Ascending aorta (tissue), 2 donors: ENCODE measurements at places on chromosomes 11 and 22. TPM values are rescaled to one million over a fixed set of nuclear protein-coding genes. Genes with fewer than 3 reads are reported as not detected.

Gene GSTT2
- total RNA-seq = not detected

DNA sequence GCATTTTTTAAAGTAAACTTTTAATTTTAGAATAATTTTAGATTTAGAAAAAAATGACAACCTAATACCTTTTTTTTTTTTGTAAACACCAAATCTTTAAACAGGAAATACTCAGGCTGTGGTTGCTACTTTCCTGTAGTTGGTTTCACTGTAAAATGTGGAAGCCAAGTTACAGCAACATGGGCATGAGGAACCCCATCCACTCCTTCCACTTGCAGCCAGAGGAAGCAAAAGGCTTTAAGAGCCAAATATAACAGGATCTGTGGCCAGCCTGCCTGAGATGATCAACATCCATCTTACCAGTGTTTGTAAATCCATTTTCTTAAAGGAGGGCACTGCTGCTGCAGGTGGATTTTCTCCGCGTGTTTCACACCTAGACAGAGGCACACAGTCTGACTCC is 66.2 kb downstream of the TNRC6B start:
- DNase-seq = no peak

- DNase-seq = no peak
These were observed 286.2 kb downstream of the C11orf87 start for GRCh38 chr11:109708184-109708583.

Gene ME3
- total RNA-seq = 34.2 TPM

DNA sequence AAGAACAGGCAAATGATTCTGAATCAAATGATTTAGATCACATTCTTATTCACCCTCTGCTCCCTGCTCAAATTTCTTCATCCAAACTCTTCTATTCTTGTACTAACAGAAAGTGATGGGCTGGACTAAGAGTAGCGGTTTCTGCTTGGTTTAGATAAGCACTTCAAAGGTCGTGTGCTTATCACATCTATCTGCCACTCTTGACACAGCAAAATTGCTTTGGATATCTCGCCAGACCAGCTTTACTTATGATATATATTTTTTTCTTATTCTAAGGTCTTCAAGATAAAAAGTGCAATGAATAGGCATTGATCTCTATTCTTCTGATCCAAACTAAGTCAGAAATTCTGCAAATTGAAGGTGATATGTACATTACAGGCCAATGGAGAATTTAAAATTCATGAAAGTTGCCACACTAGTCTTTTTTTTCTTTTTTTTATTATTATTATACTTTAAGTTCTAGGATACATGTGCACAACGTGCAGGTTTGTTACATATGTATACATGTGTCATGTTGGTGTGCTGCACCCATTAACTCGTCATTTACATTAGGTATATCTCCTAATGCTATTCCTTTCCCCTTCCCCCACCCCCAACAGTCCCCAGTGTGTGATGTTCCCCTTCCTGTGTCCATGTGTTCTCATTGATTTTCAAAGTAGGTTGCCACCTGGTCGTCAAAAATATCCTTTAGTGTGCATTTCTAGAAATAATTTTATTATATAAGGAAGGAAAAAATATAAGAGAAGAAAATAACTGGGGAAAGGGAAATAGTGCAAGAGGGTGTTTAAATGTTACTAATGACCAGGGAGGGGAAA is 1941.0 kb upstream of the RAG2 start:
- DNase-seq = no peak

- peak; percentile 69 for DNase-seq
These were observed 16.8 kb downstream of the TPST2 start for GRCh38 chr22:26573026-26573662.

DNA sequence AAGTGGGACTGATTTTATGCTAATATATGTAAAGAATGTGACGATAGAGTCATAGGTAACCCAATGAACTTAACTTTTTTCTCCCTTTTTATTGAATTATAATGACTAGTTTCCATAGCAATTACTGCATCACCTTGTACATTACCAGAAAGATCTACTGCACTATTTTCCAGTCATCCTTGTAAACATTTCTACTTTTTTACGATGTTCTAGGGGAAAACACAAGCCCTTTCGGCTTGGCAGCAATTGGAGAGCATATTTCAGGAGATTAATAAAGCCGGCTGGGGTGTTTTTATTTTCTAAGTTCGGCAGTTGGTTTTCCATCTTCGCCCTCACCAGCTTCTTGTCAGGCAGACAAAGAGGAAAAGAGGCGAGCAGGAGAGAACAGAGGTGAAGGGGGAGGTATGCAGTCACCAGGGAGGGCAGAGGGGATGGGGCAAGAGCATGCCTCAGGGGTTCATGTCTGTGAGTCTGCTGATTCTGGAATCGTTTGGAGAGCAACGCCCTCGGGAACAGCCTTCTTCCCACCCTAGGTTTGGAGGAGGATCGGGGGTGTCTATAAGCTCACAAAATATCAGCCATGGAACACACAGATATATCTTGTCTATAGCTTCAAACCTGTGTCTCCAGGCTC is 476.4 kb downstream of the MIAT start:
- no peak for DNase-seq

- no peak for DNase-seq
These were observed 20.4 kb downstream of the C22orf23 start for GRCh38 chr22:37932821-37933578.

DNA sequence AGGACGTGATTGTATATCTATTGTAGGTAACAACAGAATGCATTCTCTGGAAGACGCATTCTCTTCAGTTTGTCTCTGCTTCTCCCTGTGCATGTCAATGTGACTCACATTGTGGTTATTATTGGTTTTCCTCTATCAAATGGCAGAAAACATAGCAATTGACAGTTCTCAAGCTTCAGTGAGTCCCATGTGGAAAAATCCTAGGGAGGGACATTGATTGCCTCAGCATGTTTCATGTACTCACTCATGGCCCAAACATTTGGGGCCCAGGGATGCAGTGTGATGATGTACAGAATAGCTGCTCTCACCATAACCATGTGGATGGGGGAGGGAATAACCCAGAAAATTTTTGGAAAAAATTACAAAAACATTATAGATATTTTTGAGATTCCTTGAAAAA is 9.3 kb upstream of the ARL14EP start:
- DNase-seq = no peak

DNA sequence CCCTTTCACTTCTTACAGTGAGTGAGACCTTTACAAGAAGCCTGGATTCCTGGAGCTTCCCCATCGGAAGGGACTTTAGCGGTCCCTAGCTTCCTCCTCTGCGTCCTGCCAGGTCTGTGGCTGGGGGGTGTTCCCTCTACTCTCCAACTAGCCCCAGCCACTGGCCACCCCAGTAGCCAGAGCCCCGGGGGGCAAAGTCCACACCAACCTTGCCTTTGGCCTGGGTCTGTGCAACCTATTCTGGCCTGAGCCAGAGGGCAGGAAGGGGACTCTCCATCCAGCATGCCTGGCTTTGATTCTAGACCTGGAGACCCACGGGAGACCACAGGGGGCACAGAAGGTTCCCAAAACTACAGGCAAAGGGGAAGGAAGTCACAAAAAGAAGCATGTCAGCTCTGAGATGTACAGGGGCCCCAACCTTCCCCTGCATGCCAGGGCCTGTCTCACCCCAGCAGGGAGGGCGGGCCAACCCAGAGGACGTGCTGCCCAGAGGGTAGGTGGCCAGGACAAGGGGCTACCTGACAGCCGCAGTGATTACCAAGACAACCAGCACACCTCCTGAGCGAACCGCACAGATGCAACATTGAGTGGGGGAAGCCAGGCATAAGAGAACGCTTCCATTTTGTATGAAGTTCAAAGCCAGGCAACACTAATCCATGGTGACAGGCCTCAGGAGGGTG is 52.4 kb downstream of the DSCAML1 start:
- no peak for DNase-seq

Gene UPB1
- total RNA-seq = not detected

Gene TREH
- not detected for total RNA-seq

GRCh38 chr11:77172666-77172982 is 44.6 kb downstream of the MYO7A start:
- DNase-seq = no peak

GRCh38 chr11:130308059-130308458 is 6.7 kb downstream of the ZBTB44 start:
- no peak for DNase-seq

DNA sequence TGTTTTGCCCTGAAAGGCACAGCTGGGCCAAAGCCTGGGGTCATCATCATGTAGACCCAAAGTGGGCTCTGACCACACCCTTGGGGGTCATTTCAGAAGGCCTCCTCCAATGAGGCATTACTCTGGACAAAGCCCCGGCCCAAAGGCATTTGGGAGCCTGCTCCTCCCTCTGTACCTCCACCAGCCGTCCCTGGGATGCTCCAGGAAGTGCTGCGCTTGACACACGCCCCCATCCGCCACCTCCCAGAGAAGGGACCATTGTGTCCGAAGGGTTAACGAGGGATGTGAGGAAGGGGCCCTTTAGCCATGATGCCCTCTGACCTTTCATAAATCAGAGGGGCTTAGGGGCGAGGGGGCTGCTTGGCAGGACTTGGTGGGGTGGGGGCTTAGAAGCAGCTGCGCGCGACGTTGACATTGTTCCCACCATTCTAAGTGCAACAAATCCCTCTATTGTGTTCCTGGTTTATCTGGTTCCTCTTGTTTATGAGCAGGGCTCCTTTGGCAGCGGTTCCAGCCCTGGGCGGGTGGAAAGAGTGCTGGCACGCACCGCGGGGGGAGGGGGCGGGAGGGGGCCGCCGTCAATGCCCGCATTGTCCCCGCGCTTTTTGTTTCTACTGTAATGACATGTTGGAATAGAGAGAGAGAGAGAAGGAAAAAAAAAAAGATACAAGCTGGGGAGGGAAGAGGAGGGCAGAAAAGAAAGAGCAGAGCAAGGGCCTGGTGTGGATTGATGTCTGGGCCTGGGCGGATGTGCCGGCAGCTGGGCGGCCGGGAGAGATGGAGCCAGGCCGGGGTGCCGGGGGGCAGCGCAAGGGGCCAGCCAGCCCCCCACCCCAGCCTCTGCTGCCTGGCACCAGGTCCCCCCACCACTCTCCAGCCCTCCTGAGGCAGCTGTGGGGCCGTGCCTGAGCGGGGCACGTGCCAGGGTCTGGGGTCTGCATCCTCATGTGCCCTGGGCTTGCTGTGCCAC is 32.1 kb upstream of the SOX10 start:
- no peak for DNase-seq

- no peak for DNase-seq
These were observed 404.3 kb downstream of the MN1 start for GRCh38 chr22:27397036-27397953.

GRCh38 chr11:86639137-86639536 is 33.3 kb downstream of the ME3 start:
- DNase-seq = no peak

Gene RNF121
- 5.0 TPM for total RNA-seq

GRCh38 chr22:49930596-49931412 is 12.4 kb downstream of the CRELD2 start:
- DNase-seq = peak; percentile 51

DNA sequence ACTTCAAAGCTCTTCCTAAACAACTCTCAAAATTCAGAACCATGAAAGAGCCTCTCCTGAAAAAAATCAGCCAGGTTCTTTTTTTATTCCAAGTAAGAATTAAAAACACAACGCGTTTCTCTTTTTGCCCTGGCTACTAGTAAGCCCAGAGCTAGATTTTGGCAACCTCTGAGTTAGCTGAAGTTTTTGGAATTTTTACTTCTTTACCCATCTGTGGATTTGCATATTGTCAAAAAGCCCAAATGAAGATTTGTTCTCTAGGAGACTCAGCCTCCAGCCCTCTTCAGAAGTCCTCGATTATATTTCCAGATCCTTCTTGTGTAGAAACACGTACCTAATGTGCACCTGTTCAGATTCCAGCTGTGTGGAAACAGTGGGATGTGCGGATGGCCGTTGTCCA is 517.9 kb downstream of the TBC1D22A start:
- no peak for DNase-seq

Gene PUS3
- total RNA-seq = 31.3 TPM

- DNase-seq = no peak
These were observed 519.6 kb upstream of the TENM4 start for GRCh38 chr11:79960461-79960860.

- no peak for DNase-seq
These were observed 4.3 kb upstream of the THY1 start for GRCh38 chr11:119427279-119427678.

Gene SLC22A9
- not detected for total RNA-seq

GRCh38 chr22:38462960-38463784 is 4.7 kb upstream of the KDELR3 start:
- DNase-seq = no peak

- DNase-seq = no peak
These were observed 17.5 kb downstream of the FGF3 start for GRCh38 chr11:69801513-69802335.

Gene DDI1
- not detected for total RNA-seq

DNA sequence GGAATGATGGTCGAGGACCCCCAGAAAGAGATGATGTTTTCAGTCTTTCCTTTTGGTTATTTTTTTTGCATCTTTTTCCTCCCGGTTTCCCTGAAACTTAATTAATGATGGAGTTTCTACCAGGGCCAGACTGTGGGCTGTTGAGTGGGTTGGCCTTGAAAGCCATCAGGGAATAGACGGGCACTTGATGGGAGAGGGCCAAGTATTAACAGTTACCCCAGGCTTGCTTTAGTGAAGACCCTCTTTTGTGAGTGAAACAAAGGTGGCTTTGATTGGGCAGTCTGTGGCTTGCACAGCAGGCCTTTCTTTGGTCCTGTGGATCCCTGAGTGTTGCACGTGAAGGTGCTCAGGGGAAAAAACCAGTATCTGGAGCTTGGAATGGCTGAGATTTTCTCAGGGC is 56.9 kb downstream of the AMOTL1 start:
- no peak for DNase-seq

DNA sequence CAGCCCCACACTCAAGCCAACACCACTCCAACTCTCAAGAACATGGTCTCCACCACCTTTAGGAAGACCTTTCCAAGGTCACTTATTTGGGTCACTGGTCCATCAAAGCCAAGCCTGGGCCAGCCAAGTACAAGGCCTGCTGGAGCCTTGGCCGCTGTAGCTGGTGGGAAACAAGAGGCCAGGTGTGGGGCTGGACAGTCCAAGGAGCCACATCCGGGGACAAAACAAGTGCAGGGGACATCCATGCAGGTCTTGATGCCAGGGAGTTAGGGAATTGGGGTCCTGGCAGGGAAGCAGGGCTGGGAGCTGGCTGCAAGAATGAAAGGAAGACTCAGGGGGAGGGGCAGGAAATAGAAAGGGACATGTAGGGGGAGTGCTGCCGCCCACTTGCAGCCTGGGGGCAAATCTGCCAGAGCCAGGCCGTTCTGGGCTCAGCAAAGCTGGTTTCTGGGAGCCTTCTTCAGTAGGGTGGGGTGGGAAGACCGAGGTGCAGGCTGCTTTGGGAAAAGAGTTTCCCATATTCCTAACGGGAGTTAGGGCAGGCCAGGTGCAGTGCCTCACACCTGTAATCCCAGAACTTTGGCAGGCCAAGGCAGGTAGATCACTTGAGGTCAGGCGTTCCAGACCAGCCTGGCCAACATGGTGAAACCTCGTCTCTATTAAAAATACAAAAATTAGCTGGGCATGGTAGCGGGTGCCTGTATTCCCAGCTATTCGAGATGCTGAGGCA is 69.5 kb upstream of the ATXN10 start:
- DNase-seq = no peak

- no peak for DNase-seq
These were observed 107.3 kb downstream of the FCHSD2 start for GRCh38 chr11:73034777-73035176.

- DNase-seq = no peak
These were observed 80.3 kb downstream of the TRIM44 start for GRCh38 chr11:35742707-35743454.

- DNase-seq = no peak
These were observed 31.6 kb upstream of the ARL14EP start for GRCh38 chr11:30291331-30291730.

GRCh38 chr11:122665861-122666260 is 10.3 kb downstream of the UBASH3B start:
- no peak for DNase-seq
